Non-pigmented ciliary epithelial cell (primary cell): ENCODE measurements at places on chromosomes 3 and 15.

DNA sequence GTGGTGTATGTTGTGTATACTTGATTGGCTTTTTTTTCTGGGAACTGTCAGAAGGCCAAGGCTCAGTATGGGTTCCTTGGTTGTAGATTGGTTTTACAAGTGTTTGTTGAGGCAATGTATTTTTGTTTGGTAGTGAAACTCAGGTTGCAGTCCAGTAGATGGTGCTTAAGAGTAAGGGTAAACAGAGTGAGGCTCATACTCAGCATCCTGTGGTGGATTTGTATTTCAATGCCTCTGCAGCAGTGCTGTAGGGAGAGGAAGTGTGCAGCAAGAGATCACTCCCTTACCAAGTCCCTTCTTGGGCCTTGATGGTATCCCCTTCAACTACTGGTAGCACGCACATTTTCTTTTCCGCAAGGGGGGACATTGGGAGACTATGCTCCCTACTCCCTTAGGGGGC, 428.5 kb upstream of the CNTN3 start:
- no peak for DNase-seq

DNA sequence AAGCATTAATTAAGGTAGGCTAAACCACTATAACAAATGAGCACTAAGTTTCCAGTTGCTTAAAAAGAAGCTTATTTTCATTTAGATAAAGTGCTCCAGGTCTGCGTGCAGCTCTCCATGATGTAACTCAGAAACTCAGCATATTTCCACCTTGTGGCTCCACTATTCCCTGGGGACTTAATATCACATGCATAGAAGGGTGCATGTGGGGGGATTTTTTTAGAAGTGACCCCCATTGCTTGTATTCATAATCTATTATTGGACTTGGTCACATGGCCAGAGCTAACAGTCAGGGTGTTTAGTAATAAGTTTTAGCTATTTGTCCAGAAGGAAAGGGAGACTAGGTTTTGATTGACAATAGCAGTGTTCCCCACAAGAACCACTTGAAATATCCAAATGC, 86.8 kb downstream of the TMCO5A start:
- no peak for DNase-seq

- DNase-seq, result no peak
Observed at GRCh38 chr3:13934315-13934714, 54.4 kb upstream of the WNT7A start.

DNA sequence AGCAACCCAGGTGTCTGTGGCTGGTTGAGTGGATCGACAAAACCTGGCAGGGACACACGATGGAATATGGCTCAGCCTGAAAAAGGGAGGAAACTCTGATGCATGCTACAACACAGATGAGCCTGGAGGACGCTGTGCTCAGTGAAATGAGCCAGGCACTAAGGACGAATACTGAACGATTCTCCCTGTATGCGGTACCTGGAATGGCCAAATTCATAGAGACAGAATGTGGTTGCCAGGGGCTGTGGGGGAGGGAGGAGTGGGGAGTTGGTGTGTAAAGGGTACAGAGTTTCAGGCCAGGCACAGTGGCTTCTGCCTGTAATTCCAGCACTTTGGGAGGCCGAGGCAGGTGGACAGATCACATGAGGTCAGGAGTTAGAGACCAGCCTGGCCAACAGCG, 35.1 kb downstream of the PCSK6 start:
- DNase-seq, result no peak

DNA sequence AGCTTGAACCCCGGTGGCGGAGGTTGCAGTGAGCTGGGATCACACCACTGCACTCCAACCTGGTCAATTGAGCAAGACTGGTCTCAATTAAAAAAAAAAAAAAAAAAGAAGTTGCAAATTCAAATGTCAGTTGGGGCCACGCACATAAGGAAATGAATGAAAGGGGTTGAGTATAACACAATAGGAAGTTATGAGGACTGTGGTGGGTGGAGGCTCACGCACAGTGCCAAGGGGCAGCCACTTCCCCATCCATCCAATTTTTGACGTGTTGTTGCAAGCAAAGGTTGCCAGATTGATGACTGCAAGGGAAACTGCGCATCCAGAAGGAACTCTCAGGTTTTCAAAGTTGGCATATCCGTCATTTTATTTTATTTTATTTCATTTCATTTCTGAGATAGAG, 532.2 kb downstream of the NTRK3 start:
- no peak for DNase-seq

DNA sequence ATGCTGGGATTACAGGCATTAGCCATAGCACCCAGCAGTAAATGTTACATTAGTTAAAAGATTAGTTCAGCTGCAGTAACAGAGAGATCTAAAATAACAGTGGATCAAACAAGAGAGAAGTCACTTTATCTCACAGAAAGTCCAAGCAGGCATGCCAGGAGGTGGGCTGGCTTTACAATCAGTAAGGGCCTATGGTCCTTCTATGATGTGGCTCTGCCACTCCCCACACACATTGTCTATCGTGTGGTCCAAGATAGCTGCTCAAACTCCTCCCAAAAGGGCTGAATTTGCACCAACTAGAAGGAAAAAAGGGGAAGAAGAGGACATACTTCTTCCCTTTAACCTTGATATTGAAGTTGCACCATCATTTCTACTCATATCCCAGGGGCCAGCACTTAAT, 4.6 kb upstream of the RUVBL1 start:
- no peak for DNase-seq

- no peak for DNase-seq
Observed at GRCh38 chr3:10817506-10817905, 1.5 kb downstream of the SLC6A11 start.

DNA sequence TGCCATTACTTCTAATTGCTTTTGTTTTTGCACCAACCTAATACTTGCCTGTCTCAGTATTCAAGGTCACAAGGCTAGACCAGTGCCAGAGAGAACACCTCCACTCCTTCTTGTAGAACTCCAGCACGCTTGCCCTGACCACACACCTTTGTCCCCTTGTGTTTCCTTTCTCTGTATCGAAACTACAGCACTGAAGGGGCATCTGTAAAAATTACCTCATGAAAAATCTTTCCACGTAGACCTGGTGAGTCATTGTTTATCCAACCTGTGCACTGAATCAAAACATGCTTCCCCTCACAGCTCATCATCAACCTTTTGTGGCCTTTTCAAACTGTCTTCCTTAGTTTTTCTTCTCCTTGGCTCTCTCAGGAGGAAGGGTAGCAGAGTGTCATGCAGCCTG, 259.5 kb downstream of the THRB start:
- no peak for DNase-seq

GRCh38 chr3:68103811-68104210, 449.4 kb upstream of the SUCLG2 start:
- no peak for DNase-seq

- no peak for DNase-seq
Observed at GRCh38 chr15:35810007-35810406, 264.0 kb upstream of the DPH6 start.

- no peak for DNase-seq
Observed at GRCh38 chr15:38053205-38053604, 118.8 kb downstream of the TMCO5A start.
